ENCODE measurements at places on chromosomes 7 and 10.

DNA sequence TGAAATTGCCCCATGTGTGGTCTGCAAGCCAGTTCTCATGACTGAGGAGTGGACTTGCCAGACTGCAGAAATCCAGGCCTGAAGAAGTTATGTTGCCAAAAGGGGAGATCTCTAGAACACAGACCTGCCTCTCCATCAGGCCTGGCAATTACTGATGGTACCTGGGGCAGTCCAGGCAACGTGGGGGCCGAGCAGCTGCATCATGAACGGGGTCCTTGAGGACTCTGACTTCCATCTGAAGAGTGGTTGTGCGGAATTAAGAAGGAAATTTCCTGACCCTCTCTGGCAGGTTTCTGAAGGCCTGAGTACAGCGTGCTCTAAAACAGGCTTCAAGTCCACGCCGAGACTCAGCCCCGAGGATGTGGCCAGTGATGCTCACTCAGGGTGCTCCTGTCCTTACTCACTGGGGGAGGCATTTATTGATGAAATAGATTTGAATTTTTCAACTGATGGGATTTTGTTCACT lies 30.4 kb downstream of the RAMP3 start:
- no peak for DNase-seq

- DNase-seq: peak; percentile 70
These were observed 126.2 kb downstream of the PRPF18 start for GRCh38 chr10:13712837-13713581.

- no peak for DNase-seq
These were observed 127.3 kb upstream of the PCBD1 start for GRCh38 chr10:71015674-71016073.

DNA sequence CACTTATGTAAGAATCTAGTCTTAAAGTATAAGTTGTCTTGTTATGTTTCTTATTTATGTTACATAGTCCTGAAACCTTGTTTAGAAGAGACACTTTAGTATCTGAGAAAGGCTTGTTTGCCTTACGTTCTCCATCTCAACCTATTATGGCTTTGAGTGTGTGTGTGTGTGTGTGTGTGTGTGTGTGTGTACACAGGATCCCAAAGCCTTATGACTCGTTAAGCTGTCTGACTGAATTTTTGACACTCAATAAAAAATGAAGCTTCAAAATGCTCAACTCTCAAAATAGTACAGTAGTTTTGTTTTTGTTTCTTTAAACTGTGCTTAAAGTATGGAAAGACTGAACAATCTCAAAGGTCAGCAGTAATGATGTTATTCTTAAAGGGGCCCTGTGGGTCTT lies 18.0 kb downstream of the CALU start:
- no peak for DNase-seq

DNA sequence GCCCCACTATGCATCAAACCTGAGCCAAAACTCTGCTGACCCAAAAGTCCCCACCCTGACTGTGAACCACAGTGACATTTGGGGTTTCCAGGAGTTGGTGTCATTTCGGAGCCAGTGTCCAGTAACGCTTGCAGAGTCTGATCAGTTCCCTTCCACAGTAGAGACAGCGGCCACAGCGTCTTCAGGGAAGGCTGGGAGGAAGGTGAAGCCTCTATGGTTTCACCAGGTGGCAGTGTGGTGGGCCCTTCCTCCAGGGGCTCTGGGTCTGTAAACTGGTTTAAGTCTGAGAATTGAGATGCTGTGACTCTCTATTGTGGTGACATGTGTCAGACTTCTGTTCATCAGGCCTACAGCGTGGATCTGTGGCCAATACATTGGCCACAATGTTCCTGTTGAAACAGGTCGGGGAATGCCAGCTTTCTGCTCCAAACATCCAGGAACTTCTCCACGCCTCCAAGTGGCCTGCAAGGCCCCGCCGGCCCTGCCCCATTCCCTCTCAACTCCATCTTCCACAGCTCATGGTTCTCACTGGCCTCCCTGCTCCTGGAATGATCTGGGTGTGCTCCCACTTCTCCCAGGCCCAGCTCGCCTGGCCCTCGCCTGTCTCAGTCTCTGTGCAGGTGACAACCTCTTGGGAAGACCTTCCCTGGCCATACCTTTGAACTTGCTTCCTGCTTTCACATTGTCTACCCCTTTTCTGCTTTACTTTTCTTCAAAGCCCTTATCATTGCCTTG lies 124.5 kb upstream of the FAM20C start:
- DNase-seq: no peak

DNA sequence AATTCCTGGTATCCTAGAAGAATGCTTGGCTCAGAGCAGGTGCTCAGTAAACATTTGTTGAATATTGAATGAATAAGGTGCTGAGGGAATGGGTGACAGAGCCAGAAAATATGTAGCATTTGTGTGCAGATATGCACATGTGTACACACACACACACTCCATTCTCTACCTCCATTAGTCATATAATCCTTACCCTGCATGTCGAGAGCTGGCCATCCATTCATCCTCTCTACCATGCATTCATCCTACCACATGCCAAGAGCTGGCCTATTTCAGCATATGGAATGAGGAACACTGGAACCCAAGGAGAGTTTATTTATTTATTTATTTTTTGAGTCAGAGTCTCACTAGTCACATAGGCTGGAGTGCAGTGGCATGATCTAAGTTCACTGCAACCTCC lies 284.8 kb downstream of the PLXNA4 start:
- DNase-seq: no peak

DNA sequence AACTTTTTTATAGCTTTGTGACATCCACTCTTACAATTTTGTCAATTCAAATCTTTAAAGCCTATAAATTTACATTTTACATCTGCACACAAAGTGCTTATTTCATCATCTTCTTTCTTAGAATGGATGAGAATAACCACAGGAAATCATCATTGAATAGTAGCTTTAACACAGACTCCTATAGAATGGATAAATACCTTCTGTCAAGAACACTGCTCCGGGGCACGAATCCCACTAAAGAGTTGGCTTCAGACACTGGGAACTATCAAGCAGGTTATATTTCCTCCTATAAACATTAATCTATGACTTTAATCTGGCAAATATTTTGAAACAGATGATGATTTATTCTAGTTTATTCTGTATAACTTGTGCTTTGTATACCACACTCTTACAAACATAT lies 269.7 kb upstream of the TPK1 start:
- DNase-seq: no peak

DNA sequence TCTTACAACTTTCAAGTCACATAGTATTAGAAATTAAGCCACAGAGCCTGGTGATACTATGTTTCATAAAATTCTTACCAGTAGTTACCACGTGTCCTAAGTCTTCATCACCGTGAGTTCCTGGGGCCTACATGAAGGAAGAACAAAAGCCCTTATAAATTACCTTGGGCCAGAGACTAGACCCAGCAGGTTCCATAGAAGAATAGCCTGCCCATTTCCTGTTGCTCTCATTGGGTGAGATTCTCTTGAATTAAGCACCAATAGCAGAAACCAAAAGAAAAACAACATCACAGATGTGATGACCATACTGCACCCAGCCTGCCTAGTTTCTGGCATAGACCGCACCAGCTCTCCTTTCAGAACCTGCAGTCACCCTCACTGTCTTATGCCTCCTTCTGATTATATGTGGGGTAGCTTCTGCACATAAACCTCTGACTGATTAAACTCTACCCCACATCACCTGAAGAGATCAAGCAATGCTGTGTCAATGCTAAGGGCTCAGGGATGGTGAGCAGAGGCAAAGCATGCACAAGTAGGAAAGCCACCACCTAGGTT lies 18.0 kb upstream of the SEM1 start:
- DNase-seq: no peak

- DNase-seq: no peak
These were observed 22.7 kb downstream of the GARS1 start for GRCh38 chr7:30617359-30617758.

DNA sequence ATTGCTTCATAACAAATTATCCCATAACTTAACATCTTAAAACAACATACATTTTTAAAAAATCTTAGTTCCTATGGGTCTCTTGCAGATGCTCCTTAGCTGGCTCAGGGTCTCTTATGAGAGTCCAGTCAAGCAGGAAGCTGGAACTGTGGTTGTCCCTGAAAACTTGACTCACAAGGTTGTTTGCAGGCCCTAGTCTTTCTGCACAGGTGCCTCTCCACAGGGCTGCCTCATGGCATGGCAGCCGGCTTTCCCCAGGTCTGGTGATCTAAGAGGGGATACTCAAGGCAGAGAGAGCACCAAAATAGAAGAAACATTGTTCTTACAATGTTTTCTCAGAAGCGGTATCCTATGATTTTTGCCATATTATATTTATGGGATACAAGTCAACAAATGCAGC lies 127.1 kb downstream of the CDK14 start:
- DNase-seq: peak; percentile 45

DNA sequence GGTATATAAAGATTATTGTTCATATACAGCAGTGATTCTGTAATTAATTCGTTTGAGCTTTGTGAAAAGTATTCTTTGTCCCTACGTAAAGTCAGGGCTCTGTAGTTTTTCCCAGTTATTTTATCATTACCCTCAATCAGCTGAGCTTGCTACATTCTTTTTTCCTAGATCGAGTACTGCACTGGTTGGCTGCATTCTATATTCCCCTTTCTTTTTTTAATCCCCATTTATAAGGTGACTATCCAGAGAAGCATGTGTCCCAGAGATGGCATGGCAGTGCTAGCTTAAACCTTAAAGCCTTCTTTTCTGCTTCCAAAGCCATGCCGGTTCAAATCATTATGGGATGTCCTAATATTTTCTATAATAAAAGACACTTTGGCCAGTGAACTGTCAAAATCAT lies 230.1 kb upstream of the CELF2 start:
- DNase-seq: no peak

DNA sequence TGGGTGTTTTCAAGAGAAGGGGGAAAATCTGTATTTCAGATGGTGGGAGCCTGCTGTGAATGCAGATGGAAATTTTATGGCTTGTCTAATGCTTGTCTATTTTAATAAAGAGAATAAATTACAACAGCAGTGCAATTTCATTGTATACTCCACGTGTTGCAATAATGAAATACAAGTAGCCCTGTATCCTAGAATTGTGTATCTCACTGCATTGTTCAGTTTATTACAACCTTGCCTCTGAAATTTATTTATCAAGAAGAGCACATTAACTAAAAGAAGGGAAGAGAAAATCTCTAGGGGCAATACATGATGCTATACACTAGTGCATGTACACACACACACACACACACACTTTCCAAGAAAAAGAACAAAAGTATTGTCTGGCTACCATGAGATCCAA lies 21.8 kb downstream of the ANK3 start:
- no peak for DNase-seq

DNA sequence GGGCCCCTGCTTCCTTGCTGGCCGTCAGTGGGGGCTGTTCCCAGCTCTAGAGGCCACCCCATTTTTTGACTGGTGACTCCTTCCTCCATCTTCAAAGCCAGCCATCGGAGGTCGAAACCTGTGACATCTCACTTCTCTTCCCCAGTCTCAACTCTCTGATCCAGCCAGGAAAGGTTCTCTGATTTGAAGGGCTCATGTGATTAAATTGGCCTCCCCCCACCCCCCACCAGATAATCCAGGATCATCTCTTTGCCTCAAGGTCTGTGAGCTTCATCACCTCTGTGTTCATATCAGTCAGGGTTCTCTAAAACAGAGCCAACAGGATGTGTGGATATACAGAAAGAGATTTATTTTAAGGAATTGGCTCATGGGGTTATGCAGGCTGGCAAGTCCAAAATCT lies 5.6 kb upstream of the RAMP3 start:
- no peak for DNase-seq

DNA sequence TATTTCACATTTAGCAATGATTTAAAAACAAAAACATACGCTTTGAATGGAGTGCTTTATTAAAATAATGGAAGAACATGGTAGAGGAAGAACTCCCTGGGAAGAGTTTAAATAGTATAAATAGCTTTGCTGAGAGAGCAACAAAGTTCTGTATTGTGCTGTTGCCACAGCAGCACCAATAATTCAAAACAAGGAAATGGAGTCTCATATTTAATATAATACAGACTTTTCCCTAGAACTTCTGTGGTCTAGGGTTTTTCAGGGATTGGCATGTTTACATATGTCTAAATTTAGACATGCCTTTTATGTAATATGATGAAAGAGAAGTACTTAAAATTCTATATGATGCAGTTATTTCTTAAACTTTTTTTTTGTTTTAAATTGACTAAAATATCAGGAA lies 217.2 kb upstream of the HDAC9 start:
- no peak for DNase-seq

DNA sequence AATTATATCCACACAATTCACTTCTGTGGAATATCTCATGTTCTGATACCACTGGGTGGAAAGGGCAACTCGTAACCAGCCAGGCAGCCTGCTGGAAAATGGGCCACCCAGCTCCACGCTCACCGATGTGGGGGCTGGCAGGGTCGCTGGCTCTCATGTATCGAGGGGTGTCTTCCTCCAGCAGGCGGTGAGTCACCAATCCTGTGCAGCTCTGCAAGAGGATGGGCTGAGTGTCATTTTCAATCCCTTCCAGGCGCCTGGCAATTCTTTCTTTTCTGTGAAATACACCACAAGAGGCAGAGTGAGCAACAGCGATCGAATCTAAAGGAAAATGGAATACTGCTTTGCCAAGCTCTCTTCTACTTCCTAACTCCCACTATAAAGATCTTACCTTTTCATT lies 80.1 kb downstream of the SVIL start:
- DNase-seq: no peak

- no peak for DNase-seq
These were observed 15.3 kb upstream of the RSU1 start for GRCh38 chr10:16832351-16833080.

DNA sequence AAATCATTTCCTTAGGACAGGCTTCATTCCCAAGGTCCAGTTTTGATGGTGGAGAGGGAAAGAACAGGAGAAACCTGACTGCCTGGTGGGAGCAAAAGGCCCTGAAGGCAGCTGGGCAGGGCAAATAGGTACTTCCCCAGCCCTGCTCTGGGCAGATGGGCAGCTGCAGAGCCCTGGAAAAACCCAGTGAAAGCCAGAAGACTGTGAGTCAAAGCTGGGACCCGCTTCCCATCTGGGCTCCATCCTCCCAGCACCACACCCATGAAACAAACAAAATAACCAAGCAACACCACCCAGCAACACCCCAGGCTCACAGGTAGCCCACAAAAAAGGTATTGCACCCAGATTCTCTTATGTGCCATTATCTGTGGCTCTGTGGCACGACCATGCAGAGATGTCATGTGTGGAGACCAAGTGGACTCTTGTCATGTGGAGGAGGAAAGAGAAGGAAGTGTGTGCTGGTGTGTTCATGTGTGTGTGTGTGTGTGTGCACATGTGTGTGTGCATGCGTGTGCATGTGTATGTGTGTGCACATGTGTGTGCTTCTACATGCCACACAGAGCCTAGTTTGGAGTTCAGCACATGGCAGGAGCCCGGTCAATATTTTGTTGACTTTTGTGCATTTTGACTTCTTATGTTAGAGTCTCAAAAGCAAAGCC lies 9.8 kb downstream of the CLRN3 start:
- no peak for DNase-seq
